Skeletal muscle cell (primary cell): ENCODE measurements at places on chromosomes 16 and 17.
A peak's percentile ranks its signal among the peaks of the same experiment; 100 is the strongest.

DNA sequence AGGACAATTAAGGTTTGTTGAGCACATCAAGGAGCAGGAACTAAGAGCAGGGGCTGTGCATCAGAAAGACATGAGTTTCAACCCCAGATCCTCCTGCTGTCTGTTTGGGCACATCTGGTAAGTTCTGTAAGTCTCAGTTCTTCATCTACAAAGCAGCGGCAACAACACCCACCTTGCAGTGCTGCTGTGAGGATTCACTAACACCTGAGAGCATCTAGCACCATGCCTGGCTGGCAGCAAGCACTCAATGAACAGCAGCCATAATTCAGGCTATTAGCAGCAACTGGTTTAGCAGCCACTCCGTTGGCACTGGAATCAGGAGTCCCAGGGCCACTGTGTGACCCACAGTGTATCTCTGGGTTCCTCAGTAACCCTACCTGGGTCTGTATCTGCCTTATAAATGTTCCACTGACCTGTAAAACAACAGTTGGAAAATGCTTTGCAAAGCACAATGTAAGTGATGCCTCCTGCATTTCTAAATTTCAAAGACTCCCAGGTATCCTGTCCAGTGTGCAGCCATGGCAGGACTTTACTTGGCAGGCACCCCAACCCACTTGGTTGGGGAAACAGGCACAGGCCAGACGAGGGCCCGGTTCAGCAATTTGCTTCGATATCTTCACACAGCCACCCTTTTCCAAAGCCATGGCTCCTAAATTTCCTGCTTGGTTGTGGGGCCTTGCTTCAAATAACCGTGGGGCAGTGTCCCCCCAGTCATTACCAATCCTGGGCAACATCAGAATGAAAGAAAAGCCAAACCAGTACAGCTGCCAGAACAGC lies 4.2 kb downstream of the ST3GAL2 start:
- DNase-seq, result no peak

DNA sequence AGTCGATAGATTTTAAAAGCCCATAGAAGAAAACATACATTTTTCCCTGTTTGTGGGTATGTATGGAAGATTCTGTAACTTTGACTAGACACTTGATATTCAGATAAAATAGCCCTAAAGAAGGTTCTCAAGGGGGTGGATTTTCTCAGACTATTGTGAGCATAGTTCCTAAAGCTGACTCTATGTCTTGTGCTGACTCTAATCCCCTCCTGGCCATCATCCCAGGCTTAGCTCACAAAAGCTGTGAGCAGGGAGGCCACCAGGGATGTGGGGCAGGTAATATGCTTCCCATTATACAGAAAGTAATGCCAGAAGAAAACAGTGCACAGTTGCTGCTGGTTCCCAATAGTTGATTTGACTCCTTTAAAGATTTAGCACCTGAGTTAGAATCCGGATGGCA lies 32.0 kb downstream of the CDH13 start:
- no peak for DNase-seq

GRCh38 chr17:78525511-78526160 lies 51.6 kb downstream of the DNAH17 start:
- no peak for DNase-seq

DNA sequence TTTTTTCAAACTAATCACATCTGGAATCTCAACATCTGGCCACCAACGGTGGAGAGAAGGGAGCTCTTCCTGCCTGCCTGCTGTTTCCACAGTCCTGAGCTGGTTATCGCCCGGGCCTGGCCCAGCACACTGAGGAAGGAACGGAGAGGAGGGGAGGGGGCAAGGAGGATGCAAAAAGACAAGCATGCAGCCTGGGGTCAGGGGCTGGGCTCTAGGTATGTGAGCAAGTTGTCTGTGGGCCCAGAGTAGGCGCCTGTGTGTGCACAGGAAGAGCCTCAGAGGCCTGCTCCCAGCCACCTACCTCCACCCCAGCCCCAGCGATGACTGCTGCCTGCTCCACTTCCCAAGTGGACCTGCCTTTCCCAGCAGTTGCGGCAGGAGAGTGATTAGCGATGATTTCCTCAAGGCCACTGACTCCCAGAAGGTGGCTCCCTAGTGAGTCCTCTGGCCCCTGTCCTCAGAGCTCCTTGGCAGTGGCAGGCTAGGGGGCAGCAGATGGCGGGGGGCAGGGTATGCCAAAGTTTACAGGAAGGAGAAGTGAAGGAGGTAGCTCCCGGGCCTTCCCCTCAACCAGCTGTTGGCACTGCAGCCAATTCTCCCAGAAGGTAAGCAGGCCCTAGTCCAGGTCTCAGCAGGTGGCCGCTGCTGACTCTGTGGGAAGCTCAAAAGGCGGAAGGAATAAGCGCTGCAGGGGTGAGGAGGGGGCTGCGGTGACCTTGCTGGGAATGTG lies 27.0 kb upstream of the RASD1 start:
- DNase-seq, result no peak

GRCh38 chr17:48908853-48909394 lies 717 bp downstream of the UBE2Z start:
- DNase-seq, result peak; percentile 68

DNA sequence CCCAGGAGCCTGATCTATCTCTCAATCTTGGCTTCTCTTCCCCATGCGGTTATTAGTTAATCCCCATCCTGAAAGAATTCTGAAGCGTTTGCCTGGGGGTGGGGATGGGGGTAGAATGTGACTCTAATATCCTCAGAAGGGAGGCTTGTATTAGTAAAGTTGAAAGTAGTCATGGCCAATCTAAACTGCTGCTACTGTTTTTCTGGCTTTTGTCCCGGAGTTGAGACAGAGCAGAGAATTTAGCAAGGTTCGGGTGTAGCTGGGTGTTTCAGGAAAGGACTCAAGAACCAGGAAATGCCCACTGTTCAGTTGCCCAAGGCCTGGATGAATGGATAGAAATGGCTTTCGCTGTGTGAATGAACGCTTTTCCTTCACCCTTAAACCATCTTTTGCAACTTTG lies 17.6 kb upstream of the ITGAM start:
- DNase-seq, result no peak

DNA sequence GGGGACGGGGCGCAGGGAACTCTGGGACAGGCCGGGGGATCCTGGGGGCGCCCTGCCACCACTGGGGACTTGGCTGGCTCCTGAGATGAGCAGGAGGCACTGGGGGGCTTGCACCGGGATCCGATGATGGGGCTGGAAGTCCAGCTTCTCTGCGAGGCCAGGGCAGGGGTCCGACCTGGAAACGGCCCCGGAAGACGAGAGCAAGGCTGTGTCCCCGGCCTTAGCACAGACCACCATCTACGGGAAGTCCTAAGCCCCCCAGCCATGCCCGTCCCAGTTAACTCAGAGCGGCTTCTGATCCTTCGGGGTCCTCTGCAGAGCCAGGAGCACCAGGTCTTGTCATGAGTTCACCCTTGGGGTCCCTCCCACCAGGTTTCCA lies 573 bp downstream of the CDT1 start:
- no peak for DNase-seq

DNA sequence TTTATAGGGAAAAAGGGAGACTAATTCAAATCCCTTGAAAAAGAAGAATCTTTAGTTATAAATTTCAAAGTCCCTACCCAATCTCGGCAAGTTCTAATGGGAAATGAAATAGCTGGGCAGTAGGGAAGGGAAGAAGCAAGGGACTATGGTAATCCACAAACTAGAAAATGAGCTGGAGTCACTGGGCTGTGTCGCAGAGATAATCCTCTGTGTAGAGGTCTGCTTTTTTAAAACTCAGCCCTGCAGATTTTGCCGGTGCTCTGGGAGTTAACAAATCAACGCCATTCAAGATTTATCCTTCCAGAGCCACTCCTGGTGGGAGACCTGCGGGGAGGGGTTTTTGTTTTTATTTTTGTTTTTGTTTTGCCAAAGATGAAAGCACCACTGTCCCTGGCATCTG lies 20.8 kb downstream of the SNX11 start:
- no peak for DNase-seq
